ENCODE measurements at places on chromosomes 6 and 20.

GRCh38 chr6:36544228-36544627 is 3.1 kb downstream of the STK38 start:
- peak; percentile 40 for DNase-seq

- DNase-seq, result no peak
Measured at GRCh38 chr20:35511814-35512420, 17.5 kb downstream of the C20orf173 start.

GRCh38 chr6:52548353-52548713 is 28.5 kb downstream of the TRAM2 start:
- no peak for DNase-seq

- DNase-seq, result peak; percentile 38
Measured at GRCh38 chr20:1664911-1665310, 7.3 kb upstream of the SIRPG start.

DNA sequence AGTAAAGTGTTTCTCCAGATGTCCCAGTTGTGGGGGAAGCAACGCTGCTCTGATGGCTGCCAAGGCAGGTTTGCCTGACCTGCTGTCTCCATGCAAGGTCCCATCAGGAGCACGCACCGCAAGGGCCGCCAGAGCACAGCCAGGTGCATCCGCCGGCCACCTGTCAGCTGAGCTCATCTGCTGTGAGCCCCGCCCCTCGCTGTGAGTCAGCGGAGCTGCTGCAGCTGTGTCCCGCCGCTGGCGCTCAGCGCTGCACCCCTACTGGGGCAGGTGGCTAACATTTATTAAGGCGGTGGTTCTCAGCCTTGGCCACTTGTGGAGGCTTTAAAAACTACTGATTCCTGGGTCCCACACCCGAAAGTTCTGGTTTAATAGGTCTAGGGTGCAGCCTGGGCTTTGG is 225.7 kb downstream of the UST start:
- DNase-seq, result peak; percentile 63

DNA sequence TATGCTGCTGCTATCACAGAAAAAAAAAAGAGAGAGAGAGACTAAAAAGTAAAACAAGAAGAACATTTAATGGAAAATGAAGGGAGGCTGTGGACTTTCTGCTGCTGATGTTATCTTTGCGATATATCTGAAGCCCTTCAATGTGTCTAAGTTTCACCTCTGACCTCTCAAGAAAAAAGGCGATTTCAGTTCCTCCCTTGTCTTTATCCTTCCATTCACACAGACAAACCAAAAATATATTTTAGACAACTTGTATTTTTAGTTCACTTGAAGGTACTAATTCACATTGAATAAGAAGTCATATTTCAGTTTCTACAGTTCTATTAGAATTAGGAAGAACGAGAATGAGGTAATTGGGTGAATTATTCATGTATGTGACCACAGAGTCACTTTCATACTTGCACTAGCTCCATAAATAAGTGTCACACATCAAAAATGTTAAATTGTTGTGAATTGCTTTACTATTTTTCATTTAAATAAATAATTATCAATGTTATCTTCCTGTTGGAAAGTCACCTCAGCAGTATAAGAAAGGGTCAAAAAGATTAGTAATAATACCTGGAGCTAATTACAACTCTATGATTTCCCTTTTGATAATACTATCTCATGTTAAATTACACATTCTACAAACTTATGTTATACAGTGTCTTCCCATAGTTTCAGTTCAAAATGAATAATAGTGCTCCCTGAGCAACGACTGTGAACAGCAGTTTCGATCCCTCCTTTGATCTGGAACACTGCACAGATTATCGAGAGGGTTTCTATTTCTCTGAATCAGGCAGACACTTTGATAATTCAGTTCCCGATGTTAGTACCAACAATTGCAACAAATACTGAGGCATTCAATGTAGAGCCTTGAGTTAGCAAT is 85.2 kb upstream of the PLCB4 start:
- no peak for DNase-seq

GRCh38 chr6:37783025-37783855 is 36.3 kb upstream of the ZFAND3 start:
- DNase-seq, result peak; percentile 49

DNA sequence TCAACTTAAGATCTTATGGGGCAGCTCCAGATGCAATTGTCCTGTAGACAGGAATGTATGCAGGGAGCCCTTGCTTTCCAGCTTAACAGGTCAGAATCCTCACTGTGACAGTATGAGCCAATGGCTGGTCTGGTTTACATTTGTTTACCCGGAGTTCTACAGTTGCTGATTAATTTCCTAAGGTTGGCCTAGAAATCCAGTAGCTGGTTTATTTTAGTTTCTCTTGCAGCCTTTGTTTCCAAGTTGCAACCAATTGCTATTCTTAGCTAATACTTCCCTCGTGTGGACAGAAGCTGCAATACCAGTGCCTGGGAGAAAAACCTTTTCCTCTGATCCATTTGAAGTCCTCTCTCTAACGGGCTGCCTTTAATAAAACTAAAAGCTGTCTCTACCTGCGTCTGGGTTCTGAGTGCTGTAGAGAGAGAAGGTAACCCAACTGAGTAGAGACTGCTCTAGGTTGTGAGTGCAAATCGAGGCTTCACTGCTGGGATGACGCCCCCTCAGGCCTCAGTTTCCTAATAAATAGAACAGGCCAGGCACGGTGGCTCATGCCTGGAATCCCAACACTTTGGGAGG is 45.9 kb downstream of the ZNF217 start:
- peak; percentile 66 for DNase-seq

- no peak for DNase-seq
Measured at GRCh38 chr20:824490-824889, 9.0 kb upstream of the FAM110A start.

DNA sequence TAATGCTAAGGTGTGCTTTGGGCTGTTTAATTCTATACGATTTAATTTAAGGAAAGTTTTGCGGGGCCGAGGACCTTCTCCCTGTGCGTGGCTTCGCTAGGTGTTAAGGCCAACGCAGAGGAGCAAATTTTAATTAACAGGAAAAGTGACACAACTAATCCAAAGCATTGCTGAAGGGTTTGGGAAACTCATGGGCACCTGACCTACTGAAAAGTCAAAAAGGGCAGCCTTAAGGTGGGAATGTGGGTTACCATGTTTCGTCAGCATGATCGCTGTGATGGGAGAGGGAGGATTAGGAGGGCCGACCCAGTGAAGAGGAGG is 415 bp upstream of the CUL9 start:
- no peak for DNase-seq

DNA sequence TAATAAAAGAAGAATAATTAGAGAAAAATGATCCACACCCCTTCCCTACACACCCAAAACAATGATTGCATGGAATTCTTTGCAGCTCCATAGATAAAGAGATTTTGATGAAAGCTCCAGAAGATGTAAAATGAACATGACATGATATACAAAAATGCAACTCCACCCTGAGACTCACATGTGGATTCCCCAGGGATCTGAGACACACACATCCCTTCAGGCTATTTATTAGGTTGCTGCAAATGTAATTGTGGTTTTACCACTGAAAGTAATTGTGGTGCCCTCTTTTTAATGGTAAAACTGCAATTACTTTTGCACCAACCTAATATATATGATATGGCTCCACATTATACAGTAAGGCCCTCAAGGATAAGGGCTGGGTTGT is 40.4 kb upstream of the TBC1D7 start:
- no peak for DNase-seq

DNA sequence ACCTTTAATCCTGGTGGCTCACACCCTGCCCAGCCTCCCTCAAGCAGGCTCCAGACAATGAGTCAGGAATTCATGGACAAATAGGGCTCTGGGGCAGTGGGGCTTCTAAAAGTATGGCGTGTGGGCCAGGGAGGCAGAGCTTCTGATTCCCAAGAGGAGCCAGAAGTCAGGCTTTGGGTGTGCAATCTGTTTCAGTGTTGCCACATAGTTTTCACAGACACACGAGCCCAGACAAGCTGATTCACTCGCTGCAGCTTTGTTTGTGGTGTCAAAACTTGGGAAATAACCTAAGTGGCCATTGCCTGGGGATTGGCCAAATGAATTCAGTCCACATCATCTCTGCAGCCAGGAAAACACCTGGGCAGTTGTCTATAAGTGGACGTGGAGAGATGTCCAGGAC is 9.2 kb downstream of the PEDS1 start:
- DNase-seq, result no peak

DNA sequence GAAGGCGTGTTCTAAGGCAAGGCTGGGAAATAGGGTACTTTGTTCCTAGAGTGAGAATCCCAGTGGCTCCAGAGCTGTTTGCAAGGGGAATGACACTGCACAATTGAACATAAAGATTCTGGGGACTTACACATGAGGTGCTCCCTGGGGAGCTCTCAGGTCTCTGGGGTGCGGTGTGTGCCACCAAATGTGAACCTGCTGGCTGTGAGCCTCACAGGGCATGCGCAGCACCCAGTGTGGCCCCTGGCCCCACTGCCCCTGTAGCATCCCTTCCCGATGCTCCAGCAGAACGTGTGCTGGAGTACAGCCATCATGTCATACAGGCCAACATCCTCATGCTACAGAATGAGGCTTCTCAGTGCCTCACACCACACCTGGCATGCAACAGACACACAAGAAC is 68.2 kb downstream of the TOX2 start:
- no peak for DNase-seq

- DNase-seq, result no peak
Measured at GRCh38 chr20:34389206-34389953, 26.3 kb downstream of the ITCH start.

DNA sequence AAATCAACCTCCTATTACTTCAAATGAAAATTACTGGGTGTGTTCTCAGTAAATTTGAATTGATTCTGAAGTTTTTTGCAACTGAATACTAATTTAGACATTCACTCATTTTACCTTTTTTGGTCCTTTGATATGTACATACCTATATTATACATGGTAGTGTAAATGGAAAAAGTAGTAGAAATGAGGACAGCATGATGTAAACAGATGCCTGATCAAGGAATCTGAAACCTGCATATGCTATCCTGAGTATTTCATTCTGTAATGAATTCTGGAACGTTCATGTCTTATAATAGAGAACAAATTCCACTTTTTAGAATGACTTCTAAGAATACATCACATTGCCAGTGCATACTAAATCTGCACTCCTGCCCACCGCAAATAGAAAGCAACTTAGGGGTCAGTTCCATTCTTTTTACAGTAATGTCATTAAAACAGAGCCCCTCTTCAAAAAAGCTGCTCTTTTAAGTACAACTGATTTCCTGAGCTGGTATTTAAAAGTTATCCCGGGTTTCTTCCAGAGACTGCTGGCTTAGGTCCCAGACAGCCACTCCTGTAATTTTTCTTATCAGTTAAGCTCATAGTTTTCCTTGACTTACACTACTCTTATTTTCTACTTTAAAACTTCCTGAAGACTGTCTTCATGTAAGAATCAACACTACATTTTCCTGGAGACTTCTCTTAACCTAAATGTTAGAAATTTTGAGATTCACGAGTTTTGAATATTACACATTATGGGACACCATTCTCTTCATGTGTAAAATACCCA is 48.4 kb downstream of the MAP3K7 start:
- no peak for DNase-seq

- no peak for DNase-seq
Measured at GRCh38 chr6:164023535-164023934, 609.0 kb downstream of the QKI start.

GRCh38 chr6:162814426-162814973 is 86.7 kb downstream of the PACRG start:
- DNase-seq, result no peak

- DNase-seq, result no peak
Measured at GRCh38 chr6:89313006-89313405, 2.1 kb downstream of the GABRR2 start.

GRCh38 chr6:170226647-170227046 is 64.2 kb downstream of the DLL1 start:
- no peak for DNase-seq

DNA sequence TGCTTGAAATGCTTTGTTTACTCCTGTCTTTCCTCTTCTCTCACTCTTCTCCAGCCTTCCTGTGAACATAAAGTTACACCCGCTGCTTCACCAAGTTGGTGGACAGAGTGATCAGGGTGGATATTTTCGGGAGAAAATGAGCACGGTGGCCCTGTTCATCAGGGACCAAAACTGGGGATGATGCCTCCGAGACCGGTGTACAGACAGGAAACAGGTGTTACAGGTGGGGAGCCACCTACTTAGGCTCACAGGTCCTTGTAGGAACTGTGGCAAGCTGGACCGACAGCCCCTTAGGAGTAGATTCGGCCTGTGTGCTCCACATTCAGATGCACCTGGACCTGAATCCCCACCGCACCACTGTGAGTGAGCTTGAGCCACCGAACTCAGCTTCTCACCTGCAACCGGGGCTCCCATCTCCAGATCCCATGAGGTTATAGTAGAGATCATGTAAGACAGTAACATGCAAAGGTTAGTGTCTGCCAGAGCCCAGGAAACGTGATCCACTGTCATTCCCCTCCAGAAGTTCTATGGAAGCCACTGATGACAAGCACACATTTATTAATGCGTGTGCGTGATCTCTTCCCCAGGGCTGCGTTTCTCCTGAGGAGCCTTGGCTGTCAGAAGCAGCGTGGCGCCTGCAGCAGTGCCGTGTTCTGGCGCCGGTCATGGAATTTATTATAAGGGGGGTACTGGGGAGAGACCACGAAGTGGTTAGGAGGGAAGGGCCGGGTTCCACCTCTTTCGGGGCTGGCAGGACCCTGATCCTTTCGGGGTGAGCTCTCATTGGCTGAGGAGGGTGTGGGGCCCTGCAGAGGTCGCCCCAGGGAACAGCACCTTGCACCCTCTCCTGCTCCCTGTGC is 94.2 kb downstream of the ERMARD start:
- DNase-seq, result no peak

GRCh38 chr6:11007715-11008608 is 36.1 kb downstream of the ELOVL2 start:
- DNase-seq, result no peak

- DNase-seq, result no peak
Measured at GRCh38 chr6:112466373-112467151, 119.4 kb downstream of the RFPL4B start.

DNA sequence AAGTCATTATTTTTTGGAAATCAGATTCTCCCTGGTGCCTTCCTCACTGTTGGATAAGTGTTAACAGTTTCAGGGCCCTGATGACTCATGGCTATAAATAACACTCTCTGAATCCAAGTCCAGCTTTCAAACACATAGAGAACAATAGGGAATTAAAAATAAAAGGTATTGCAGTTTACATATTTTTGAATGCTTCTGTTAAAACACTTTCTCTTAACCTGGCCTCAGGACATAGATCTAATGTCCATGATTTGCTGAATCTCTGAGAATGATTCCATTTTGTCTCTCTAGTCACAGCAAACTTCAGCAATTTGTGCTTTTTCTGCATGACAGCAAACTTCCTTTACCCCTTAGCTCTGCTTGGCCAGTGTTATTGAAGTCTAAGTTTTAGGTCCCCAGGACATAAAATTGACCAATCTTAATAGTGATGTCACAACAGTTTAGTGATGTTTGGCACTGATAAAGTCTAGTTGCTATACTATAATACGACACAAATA is 1192.4 kb upstream of the CITED2 start:
- DNase-seq, result no peak

DNA sequence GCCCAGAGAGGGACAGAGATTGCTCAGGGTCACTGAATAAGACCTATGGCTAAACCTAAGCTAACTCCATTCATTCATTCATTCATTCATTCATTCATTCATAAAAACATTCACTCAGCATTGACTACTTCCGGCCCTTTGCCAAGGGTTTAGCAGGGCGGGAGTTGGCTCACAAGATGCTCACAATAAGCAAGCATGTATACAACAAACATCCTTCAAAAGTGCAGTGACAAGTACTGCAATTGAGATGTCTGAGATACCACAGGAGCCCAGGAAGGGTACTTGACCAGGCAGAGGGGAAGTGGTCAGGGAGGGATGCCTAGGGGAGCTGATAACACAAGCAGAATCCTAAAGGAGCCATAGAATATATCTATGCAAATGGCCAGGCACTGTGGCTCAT is 18.2 kb upstream of the KIAA1755 start:
- no peak for DNase-seq

Measured in GM10248 (cell line).